ENCODE measurements at places on chromosomes 1 and 21.

- DNase-seq: no peak
Observed at GRCh38 chr1:46094471-46095005, 37.9 kb downstream of the PIK3R3 start.

- no peak for DNase-seq
Observed at GRCh38 chr1:110945626-110946025, 18.1 kb downstream of the LRIF1 start.

GRCh38 chr21:28154121-28154520, 838.6 kb downstream of the LTN1 start:
- no peak for DNase-seq

- no peak for DNase-seq
Observed at GRCh38 chr1:92995441-92996430, 34.5 kb upstream of the DIPK1A start.

- no peak for DNase-seq
Observed at GRCh38 chr1:15833069-15833679, 14.3 kb upstream of the SPEN start.

- DNase-seq: peak; percentile 77
Observed at GRCh38 chr1:36567601-36568341, 85.1 kb upstream of the CSF3R start.

GRCh38 chr1:5887349-5887970, 104.8 kb downstream of the NPHP4 start:
- no peak for DNase-seq

- DNase-seq: no peak
Observed at GRCh38 chr1:109247401-109248365, 1.7 kb upstream of the CELSR2 start.

GRCh38 chr21:34078915-34079314, 5.5 kb downstream of the MRPS6 start:
- DNase-seq: no peak

GRCh38 chr1:11707621-11708276, 16.2 kb downstream of the DRAXIN start:
- DNase-seq: peak; percentile 59

- no peak for DNase-seq
Observed at GRCh38 chr1:61152469-61153105, 70.2 kb downstream of the NFIA start.

- no peak for DNase-seq
Observed at GRCh38 chr1:30693366-30693765, 30.0 kb downstream of the MATN1 start.

DNA sequence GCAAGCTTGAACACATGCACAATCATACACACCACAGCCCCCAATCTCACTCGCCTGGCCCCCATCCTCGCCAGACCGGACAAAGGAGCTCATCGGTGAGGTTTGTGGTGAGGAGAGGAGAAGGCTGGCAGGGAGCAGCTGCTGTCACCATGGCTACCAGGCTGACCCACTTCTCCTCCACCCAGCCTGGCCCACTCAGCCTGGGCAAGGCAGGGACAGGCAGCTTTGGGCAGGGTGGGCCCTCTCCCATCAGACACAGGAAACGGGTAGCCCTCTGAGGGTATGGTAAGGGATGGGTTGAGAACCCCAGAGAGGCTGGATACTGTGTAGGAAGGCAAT, 15.9 kb downstream of the RIMS3 start:
- DNase-seq: no peak

GRCh38 chr1:150512846-150513245, 2.7 kb upstream of the FALEC start:
- no peak for DNase-seq
